Right lobe of liver (tissue), 6 donors: ENCODE measurements at places on chromosomes 6 and 20. TPM values are rescaled to one million over a fixed set of nuclear protein-coding genes. Genes with fewer than 3 reads are reported as not detected.
A peak's percentile ranks its signal among the peaks of the same experiment; 100 is the strongest.

ADGRF5 gene
- 11.4 TPM for total RNA-seq

DNA sequence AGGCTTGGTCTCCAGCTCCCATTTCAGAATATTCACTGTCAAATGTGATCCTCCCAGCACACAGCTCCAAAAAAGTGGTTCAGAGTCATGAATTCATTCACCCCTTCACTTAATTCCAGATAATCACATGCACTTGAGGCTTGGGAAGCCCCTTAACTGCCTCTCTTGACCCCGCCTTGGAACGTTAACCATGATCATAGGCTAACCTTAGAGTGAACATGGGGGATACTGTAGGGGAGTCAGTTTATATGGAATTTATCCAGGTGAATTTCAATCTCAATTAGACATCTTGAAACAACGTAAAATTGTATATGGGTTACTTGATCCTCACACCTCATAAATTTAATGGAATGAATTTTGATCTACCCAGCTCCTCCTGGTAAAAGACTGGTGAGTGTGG is 346.8 kb upstream of the ARID1B start:
- no peak for DNase-seq

DNA sequence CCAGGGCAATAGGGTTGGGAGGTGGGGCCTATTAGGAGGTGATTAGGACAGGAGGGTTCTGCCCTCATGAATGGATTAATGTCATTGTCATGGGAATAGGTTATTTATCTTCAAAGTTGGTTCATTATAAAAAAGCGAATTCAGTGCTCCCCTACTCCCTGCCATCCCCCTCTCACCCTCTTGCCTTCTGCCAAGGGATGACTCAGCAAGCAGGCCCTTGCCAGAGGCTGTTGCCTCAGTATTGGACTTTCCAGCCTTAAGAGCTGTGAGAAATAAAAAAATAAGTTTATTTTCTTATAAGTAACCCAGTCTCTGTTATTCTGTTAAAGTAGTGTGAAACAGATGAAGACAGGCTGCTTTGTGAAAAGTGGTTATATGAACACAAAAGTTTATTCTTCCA is 381.1 kb upstream of the ZFP64 start:
- no peak for DNase-seq

DNA sequence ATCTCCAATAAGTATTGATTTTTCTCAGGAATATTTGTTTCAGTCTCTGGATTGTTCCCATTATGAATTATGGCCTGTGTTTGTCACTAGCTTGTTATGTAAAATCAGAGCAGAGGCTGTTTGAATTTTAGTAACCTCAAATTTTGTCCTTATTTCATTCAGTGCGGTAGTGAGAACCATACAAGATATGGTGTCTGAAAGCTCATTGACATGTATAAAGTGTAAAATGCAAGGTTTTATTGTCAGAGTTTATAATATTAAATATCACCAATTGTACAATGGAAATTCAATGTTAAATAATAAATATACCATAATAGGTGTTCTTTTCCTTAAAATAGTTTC is 353.3 kb upstream of the SYNCRIP start:
- DNase-seq, result no peak

- DNase-seq, result peak; percentile 81
Measured at GRCh38 chr20:33667676-33668465, 1.1 kb downstream of the ACTL10 start.

ADGRB3 gene
- 0.25 TPM for total RNA-seq

GRCh38 chr6:56593801-56594318 is 48.8 kb downstream of the DST start:
- no peak for DNase-seq

GRCh38 chr6:45377043-45377553 is 636 bp downstream of the SUPT3H start:
- DNase-seq, result peak; percentile 85

DNA sequence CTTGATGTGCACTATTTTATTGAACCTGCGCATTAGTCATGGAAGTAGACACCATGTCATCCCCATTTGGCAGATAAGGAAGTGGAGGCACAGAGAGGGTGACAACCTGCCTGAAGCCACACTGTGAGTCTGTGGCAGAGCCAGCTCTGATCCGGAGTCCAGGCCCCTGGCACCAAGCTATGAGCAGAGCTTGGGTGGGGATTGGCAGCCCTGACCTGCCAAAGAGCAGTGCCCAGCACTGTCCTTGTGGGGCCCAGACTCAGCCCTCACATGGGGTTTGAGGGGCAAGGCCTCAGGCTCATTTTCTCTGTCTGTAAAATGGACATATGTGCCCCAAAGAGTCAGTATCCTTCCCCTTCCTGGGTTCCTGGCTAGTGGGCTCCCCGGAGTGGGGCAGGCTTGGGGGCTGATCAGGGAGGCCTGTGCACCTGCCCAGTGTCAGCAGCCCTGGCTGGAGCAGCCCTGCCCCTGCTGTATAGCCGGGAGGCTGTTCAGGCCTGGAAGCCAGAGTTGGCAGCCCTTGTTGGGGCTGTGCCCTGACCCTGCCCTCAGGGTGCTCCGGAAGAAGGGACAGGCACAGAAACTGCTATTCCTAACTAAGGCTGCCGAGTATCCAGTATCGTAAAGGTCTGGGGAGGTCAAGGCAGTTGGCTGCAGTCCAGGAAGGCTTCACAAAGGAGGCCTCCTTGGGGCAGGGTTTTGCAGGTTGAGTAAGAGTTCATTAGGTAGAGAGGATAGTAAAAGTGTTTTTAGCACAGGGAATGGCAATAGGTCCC is 38.7 kb downstream of the TGM2 start:
- peak; percentile 71 for DNase-seq

DNA sequence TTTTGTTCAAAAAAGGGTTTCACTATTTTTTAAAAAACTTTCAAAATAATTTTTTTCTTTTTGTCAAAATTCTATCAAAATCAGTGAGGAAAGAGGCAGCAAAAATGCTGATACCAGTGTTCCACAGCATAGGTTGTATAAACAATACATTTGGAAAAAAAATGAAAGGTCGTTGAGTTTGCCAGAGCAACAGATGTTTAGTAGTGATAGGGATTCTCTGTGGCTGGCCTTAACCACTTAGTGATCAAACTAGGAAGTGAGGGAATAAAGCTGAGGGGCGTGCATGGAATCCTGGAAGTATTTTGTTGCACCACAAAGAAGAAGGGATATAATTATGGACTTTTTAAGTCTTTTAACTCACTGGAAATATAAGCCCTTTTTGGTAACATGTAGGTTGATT is 555.3 kb upstream of the CHD6 start:
- no peak for DNase-seq

HLA-DQA2 gene
- total RNA-seq, result 0.76 TPM

- no peak for DNase-seq
Measured at GRCh38 chr20:50980071-50980681, 21.6 kb downstream of the MOCS3 start.

- DNase-seq, result no peak
Measured at GRCh38 chr20:8399947-8400346, 267.9 kb downstream of the PLCB1 start.

DNA sequence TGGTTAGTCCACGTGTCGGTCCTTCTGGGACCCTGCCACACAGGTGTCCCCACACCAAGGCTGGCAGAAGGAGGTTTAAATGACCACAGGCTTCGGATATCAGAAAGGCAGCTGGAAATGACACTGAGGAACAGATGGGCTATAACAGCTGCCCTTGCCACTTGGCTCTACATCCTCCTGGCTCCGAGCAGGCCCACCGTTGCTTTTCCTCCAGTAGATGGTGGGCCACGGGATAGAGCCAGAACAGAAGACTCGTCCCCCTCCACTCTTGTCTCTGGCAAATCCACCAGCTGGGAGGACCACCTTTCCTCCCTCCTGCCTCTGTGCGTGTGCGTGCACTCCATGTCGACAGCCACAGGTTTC is 17.6 kb downstream of the WRNIP1 start:
- DNase-seq, result no peak

DNA sequence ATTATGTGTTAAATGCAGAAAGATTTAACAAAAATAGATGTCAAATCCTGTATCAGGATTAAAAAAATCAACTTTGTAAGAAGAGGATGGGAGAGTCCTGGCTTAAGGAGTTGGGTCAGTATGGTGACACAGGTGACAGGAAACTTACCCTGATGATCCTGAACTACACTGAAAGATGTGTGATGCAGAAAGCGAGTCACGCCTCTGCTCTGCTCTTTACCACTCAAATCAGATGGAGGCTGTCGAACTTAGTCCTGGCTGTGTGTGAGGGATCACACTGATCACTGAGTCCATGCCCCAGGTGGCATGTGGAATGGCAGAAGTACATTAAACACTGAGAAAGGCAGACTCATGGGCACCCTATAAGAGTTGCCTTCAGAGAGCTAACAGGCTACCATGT is 92.9 kb downstream of the GJA10 start:
- no peak for DNase-seq

DNA sequence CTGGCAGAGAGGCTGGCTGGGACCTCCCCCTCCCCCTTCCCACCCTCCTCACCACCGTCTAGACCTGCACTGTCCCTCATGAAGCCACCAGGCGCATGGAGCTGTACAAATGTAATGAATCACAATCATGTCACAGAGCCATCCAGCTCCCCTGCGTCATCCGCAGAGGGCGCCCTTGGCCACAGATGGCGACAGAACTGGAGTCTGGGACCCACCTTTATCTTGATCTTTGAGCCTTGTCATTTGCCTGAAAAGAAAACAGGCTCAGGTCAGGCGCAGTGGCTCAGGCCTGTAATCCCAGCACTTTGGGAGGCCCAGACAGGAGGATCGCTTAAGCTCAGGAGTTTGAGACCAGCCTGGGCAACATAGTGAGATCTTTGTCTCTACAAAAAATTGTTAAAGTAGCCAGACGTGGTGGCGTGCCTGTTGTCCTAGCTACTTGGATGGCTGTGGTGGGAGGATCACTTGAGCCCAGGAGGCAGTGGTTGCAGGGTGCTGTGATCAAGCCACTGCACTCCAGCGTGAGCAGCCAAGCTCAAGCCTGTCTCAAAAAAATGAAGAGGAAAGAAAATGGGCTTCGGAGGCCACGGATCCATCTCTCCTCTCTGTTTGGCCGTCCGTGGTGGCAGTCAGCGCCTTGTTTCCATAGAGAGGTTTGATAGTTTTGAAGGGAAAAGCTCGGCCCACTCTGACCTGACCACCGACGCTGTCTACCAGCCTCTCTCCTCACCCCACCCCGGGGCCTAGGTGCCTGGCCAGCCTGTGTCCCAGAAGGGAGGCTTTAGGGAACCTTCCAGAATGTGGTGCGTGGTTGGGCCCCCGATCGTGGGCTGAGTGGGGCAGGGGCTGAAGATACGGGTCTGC is 6.2 kb downstream of the COL9A3 start:
- DNase-seq, result peak; percentile 72

TBPL1 gene
- 6.0 TPM for total RNA-seq

- DNase-seq, result no peak
Measured at GRCh38 chr6:106300944-106301343, 24.6 kb downstream of the ATG5 start.

DNA sequence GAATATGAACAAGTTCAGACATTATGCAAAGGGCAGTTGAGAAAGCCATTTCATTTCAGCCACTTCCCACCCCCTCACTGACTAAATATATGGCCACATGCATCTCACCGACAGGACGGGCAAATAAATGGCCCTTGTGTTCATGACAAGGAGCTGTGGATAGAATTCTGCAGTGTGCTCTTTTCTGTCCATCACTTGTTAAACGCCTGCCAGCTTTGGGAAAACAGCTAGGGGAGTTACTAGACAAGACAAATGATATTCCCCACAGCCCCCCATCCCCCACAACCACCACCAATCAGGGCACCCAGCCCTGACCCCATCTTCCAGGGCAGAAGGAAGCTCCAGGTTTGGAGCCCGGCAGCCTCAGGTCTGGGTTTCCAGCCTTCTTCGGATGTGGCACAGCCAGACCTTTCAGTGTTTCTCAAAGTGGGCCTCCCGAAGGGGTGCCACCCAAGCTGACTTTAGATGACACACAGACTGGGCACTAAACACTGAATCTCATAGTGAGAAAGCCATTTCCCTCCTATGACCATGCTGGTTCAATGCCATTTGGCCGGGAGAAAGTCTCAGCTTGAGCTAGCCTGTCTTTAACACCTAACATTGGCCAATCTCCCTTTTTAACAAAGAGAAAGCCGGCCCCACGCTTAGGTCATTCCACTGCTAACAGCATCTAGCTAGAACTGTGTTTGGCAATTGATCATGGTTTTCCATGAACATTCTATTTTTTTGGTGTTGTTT is 4.0 kb upstream of the RIPOR3 start:
- DNase-seq, result no peak

DNA sequence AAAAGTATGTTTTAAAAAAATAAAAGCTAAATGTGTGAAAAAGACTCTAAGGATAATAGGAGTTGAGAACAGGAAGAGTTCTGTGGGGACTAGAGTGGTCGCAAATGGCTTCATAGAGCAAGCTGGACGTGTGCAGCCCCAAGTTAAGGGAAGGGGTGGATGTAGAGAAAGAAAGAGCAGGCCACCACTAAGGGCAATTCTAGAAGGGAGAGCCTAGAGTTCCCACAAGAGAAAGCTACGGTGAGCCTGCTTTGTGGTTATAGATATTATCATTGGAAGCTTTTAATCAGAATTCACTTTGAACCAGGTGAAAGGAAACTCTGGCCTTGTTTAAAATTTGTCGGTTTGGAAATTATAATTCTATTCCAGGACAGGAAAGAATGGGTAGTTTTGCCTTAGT is 101.6 kb downstream of the HIVEP2 start:
- DNase-seq, result no peak

ENPP5 gene
- total RNA-seq, result 0.13 TPM

- DNase-seq, result no peak
Measured at GRCh38 chr6:159067334-159067733, 22.5 kb upstream of the TAGAP start.

DNA sequence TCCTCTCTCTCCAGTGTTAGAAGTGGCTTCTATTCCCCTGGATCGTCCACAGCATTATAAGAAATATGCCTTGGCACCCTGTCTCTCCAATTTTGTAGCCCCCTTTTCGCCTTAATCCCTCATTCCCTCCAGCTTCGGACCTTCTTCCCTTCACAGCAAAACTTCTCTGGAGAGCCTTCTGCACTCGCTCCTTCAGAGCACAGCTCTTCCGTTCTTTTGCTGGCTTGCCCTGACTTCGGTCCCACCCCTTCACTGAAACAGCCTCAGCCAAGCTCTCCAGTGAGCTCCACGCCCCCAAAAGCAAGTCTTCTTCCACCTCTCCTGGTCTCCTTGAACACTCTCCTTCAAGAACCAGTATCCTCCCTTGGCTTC is 134.7 kb upstream of the RNF24 start:
- DNase-seq, result no peak

DNA sequence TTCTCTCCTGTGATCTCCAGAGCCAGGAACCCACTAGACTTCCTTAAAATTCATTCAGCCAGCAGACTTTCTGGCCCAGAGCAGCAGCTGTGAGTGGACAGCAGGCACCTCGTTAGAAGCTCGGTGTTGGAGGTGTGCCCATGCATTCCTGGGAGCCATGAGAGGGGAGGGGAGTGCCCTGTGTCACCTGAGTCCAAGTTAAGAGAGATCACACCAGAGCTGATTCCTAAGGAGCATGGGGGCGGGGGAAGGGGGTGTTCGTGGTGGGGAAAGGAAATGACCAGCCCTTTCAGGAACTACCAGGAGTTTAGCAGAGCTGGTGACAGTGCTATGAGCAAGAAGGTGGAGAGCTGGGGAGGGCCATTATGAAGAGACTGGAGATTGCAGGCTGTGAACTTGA is 46.9 kb downstream of the GFRA4 start:
- DNase-seq, result no peak

GRCh38 chr6:119052292-119052889 is 26.1 kb downstream of the FAM184A start:
- no peak for DNase-seq

- DNase-seq, result no peak
Measured at GRCh38 chr20:46226602-46227001, 81.7 kb downstream of the CDH22 start.

MAS1 gene
- not detected for total RNA-seq

CST2 gene
- not detected for total RNA-seq
